ENCODE measurements at places on chromosomes 1 and 21.

DNA sequence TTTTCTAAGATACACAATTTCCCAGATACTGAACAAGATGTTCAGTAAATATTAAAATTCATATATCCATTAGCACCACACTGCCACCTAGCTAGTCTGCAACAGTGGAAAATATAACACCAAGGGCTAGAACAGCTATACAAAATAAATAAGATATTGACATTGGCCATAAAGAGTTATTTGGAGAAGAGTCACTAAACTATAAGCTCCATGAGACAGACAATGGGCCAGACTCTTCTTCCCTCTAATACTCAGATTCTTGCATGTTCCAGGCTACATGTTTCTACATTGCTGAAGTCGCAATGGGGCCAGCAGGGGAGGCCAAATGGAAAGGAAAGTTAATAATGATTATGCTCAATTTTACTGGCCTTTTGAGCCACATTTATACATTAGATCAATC, 21.5 kb downstream of the SPATA6 start:
- DNase-seq, result no peak

- DNase-seq, result no peak
Observed at GRCh38 chr1:84089465-84089864, 54.6 kb upstream of the PRKACB start.

GRCh38 chr1:161200992-161201835, 953 bp upstream of the NDUFS2 start:
- no peak for DNase-seq

DNA sequence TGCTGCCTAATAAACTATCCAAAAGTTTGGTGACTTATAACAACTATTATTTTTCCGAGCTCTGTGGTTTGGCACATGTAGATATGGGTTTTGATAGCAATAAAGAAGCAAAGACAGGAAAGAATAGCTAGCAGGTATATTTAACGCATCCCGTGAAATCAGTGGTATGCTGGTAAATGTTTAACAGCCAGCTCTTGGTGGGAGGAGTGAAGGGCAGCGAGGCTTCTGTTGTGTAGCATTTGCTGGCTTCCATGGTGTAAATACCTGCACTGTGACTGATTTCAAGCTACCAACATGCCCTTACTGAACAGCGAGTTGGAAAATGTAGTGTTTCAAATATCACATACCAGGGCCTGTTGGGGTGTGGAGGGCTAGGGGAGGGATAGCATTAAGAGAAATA, 291.0 kb downstream of the PRDM2 start:
- no peak for DNase-seq

GRCh38 chr21:35602811-35603362, 457.4 kb downstream of the SETD4 start:
- DNase-seq, result no peak

DNA sequence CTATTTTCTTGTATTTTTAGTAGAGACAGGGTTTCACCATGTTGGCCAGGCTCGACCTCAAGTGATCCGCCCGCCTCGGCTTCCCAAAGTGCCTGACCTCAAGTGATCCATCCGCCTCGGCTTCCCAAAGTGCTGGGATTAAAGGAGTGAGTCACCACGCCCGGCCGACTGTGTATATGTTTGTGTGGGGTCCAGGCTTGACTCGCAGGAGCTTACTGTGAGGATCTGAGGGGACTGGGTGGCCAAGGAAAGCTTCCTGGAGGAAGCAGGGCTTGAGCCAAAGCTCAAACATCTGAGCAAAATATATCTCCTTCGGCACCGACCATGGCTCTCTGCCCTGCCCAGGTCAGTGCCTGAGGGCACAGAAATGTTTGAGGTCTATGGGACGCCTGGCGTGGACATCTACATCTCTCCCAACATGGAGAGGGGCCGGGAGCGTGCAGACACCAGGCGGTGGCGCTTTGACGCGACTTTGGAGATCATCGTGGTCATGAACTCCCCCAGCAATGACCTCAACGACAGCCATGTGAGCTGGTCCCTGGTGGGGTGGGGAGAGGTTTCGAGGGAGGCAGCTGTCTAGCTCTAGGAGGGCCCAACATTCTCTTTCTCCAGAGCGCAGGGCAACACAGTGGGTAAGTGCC, 10.5 kb downstream of the PADI3 start:
- no peak for DNase-seq

Measured in NK-92 treated with Interleukin-12 subunit alpha and Interleukin-12 subunit beta, amount 100 ng/mL, for 24 hours (cell line).